NT2/D1 (cell line): ENCODE measurements at places on chromosomes 1 and 21.

DNA sequence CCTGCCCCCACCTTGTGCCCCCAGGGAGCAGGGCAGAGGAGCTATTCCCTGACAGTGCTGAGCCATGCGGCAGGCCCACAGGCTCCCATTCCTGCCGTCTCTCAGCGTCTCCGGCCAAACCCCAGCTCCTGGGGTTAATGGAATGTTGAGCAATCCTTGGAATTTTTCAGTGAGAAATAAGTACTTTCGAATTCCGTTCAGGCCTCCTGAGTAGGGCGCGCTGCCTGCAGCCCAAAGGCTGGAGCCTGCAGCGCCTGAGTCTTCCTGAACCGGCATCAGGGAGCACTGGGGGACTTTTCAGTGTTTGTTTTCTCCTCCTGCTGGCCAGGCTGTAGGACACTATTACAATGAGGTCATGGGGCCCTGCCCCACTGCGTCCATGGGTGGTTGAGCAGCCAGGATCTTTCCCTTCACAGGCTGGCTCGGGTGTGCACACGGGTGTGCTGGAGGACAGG is 33.3 kb upstream of the CSF1 start:
- peak; percentile 93 for DNase-seq

DNA sequence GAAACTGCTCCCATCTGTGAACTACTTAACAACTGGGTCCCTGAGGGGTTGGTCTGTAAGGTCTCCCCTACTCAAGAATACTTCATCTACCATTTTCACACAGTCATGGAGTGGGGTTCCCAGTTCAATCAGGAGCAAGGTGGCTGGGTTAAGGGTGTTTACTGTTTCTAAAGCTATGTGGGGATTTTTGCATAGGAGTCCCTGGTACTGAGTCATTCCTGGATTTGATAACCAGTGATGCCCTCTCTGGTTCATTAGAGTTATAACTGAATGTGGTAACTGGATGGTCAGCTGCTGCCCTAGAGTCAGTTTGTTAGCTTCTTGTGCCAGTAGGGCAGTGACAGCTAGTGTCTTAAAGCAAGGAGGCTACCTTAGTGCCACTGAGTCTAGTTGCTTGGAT is 29.4 kb upstream of the KCNJ15 start:
- DNase-seq: no peak

- no peak for DNase-seq
Measured at GRCh38 chr21:46021398-46021797, 39.8 kb downstream of the COL6A1 start.

- no peak for DNase-seq
Measured at GRCh38 chr21:41713495-41714281, 53.2 kb downstream of the RIPK4 start.

- peak; percentile 69 for DNase-seq
Measured at GRCh38 chr1:115839029-115839678, 1.8 kb downstream of the NHLH2 start.

DNA sequence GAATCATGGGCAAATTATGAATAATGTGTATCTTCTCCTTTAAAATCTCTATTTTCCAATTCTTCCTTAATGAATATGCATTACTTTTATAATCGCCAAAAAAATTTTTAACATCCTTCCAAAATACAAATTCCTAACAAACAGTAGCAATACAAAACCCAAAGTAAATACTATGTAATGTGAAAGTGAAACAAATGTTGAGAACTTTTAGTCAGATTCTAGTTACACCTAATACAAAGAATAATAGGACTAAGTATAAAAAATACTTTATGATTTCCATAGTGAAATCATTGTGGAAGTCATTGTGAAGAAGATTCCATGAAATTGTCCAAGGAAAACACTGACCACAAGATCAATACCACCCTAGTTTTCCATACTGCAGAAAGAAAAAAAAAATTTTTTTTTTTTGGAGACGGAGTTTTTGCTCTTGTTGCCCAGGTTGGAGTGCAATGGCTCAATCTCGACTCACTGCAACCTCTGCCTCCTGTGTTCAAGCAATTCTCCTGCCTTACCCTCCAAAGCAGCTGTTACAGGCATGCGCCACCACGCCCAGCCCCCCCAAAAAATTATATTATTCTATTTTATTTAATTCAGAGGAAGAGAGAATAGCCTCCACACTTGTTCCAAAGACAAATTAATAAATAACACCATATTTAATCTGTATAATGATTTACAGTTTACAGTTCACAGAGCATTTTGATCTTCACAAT is 11.8 kb downstream of the TESK2 start:
- DNase-seq: no peak

GRCh38 chr1:11967028-11967547 is 13.2 kb upstream of the MFN2 start:
- peak; percentile 46 for DNase-seq

DNA sequence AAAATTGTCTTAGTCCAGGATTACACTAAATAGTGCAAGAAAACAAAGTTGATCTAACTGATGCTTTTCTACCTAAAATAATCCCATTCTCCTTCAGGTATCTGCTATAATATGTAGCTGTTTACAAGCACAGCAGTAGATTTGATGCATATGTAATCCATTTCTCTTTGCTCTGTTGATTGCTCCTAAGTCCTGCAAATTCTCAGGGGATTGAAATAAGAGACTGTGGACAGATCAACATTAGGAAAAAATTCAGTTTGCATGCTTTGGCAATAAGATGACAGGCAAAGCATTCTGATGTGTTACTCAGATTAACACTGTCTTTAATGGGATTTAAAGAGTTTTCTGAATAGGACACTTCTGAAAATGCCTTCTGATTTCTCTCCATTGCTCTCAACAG is 34.7 kb downstream of the RNF11 start:
- DNase-seq: no peak

- no peak for DNase-seq
Measured at GRCh38 chr1:230976825-230977747, 1.6 kb downstream of the TTC13 start.

DNA sequence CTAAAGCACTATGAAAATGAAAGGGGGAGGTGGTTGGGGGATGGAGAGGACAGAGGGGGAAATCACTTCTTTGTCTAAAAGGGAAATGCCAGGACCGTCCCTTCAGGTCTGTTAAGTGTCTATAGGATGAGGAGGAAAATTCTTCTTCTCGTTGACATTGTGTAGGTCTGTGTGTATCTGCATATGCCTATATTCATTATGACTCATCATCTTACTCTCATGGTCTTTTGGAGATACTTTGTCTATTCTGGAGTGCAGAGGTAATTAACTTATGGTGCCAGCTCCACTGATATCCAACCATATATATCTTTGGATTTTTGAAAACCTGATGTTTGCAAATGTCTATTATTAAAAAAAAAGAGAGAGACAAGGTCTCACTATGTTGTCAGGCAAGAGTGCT is 143.7 kb downstream of the PBX1 start:
- no peak for DNase-seq

DNA sequence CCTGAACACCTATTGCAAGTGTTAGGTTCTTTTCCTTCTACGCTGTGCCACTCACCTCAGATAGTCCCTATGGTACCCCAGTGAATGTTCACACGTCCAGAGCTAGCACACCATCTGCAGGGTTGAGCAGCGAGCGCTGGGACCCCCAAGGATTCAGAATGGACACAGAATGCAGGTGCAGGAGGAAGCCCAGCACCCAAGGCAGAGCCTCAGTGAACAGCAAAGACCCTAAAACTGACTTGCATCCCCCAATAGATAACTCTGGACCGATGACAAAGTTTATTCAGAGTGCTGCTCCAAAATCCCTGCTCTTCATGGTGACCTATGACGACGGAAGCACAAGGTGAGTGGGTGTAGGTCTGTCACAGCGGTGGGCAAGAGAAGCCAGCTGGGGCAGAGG is 15.1 kb upstream of the MX2 start:
- DNase-seq: no peak

DNA sequence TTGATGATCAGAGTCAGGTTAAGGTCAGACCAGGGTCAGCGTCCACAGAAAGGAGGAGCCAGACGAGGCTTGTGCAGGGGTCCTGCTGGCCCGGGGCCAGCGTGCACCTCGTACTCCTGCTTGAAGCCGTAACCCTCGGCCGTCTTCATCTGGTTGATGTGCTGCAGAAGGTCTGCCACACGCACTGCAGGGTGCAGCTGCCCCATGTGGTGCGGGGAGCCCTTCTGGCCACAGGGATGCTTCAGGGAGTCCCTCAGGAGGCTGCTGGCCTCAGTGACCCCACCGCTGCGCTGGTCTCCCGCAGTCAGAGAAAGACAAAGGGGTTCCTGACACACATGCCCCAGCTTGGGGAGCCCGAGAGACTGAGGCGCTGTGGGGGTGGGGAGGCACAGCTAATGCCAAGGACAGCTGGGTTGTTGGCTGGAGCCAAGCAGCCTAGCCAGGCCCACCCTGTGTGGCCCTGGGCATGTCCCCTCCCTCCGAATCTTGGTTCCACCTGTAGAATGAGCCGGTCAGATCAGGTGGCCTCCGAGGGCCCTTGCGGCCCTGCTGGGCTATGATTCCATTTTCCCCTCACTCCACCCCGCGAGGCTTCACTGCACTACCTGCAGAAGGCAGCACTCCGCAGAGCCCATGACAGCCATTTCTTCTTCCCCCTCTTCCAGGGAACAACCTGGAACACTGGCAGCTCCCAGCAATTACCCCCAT is 251.9 kb downstream of the PTPRU start:
- no peak for DNase-seq
